ENCODE measurements at places on chromosomes 1 and 21.

DNA sequence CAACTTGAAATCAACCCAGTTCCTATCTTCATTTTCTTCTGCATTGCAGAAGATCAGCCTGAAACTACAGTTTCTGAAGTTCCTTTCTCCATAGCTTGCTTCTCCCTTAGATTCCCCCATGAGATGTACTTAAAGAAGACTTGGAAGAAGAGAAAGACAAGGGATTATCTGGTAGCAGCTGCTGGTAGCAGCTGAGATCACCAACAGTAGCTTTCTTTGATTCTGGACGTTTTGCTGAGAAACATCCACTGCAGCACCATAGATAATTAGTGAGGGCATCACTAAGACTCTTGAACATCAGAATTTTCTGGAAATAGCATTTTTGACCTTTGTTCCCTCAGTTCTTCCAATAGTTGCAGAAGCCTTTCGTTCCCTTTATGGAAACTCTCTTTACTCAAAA is 465 bp upstream of the CFHR3 start:
- DNase-seq: no peak

DNA sequence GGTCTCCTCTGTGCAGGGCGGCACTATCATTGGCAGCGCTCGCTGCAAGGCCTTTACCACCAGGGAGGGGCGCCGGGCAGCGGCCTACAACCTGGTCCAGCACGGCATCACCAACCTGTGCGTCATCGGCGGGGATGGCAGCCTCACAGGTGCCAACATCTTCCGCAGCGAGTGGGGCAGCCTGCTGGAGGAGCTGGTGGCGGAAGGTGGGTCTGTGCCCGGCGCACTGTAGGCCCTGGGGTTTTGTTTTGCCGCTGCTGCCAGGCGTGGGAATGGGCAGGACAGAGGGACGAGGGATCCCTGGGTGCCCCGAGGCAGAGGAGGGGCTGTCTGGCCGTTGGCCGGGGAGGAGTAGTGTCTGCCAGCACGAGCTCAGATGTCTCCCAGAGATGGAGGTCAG is 12.2 kb downstream of the PFKL start:
- DNase-seq: no peak

DNA sequence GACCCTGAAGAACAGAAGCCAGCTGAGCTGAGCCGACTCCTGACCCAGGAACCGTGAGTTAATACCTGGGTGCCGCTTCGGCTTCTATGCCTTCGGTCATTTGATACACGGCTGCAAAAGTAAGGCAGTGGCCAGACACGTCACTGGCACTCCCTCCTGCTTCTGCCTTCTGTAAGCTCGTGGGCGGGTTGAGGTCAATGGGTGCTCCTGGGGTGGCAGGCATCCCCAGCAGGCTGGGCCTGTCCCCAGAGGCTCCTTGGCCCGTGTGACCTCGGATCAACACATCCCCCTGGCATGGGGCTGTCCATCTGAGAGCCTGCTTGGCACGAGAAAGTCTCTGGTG is 35.7 kb upstream of the COL6A1 start:
- DNase-seq: no peak

GRCh38 chr1:214220891-214221290 is 60.1 kb upstream of the SMYD2 start:
- DNase-seq: no peak

DNA sequence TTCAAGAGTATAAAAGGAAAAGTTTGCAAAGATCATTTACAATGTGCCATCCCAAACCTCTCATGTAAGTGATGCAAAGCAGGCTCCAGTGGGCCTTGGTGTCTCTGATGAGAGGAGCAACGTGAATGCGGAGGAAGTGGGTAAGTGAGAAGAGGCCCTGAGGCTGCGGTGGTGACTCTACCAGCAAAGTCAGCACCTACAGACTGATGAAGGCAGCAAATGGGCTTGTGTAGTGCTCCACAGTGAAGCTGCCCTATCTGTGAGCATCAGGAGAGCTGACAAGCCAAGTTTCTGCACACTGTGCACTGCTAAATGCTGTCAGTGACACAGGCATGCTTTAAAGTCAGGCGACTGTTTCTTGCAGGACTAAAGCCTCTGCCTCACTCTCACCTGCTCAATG is 15.6 kb upstream of the RAP1A start:
- DNase-seq: peak; percentile 77

DNA sequence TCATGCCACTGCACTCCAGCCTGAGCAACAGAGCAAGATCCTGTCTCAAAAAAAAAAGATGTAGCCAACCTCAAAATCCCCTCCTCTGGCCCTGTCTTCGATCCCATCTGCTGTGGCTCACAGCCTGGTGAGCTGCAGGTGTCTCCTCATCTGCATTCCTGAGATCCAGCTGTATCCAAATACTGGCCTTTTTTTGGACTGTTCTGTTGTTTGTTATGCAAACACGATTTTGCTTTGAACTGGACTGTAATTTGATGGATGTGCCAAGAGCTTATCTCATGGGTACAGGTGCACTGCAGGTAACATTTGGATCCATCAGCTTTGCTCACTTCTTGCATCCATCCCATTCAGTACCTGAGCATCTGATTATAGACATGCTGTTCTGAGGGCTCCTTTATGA is 14.1 kb upstream of the FAM43B start:
- DNase-seq: no peak

DNA sequence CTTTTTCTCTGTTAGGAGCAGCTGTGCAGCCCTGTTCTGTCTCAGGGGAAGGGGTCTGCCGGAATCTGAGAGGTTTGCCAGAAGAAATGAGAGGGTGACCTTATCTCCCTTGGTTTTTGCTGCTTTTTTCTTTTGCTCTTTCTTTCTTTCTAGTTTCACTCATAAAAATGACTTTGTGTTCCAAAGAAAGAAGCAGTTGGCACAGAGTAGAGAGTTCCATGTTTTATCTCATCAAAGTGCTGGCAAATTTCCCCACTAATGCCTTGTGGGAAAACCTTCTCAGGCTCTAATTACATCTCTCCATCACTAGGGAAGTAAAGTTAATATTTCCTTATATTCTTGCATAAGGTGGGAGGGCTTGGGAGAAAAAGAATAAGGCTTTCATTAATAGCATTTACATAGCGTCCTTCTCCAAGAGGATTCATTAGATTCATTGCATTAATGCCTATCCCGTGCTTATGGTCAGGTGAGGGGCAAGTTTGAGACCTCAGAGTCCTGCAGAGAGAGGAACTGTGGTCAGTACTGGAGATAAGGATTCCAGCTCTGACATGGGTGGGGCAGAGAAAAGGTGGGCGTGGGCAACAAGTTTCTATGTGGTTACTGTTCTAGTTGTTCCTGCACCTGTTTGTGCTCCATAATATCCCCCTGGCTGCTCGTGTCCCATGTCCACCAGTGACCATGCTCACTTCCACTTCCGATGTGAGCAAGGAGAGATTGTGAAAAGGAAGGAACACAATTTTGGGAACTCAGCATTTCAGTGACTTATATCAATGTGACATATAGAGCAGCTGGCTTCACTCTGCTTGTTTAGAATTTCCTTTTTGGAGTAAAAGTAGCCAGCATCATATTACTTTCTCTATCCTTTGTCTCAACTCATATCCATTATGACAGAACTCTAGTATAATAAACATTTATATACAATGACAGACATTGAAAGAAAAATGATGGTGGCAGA is 79.5 kb downstream of the DISC1 start:
- DNase-seq: no peak

DNA sequence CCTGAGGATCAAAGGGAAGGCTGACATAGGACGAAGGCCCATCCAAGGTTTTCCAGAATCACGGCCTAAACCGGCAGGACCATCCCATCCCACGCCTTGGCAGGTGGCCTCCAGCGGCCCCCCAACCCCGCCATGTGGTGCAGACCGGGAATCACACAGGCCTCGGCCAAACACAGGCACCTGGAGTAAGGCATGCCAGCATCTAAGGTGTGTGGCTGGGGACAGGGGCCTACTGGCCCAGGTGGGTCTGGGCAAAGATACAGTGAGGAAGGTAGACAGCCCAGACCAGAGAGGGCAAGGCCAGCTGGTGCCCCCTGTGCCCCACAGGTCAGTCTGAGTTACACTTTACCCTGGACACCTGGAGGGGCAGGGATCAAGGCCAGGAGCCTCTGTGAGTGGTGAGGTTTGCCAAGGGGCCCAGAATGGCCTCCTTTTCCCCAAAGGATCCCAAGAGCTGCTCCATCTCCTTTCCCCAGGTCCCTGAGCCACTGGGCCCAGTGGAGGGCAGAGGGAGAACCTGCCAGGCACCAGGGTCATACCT is 12.7 kb upstream of the TAS1R2 start:
- DNase-seq: no peak

DNA sequence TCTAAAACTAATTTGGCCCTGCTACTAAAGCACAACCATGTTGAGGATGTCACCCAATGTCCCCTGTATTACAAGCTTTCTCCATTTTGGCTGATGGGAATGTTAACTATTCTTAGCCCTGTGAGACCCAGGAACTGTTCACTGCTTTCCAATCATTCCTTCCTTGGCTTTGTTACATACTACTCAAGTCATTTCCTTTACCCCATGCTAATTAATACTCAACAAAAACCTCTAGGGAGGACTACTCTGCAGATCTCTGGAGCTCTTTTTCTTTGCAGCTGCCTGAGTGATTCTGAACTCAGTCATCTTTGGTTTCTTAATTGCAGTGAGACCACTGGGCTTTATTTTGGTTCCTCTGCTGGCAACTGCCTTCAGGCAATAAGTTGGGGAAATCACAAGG is 23.3 kb upstream of the RPE65 start:
- no peak for DNase-seq

- DNase-seq: no peak
These were observed 7.1 kb downstream of the FOXO6 start for GRCh38 chr1:41368366-41368765.

GRCh38 chr1:27057801-27058625 is 45.4 kb upstream of the TENT5B start:
- no peak for DNase-seq

DNA sequence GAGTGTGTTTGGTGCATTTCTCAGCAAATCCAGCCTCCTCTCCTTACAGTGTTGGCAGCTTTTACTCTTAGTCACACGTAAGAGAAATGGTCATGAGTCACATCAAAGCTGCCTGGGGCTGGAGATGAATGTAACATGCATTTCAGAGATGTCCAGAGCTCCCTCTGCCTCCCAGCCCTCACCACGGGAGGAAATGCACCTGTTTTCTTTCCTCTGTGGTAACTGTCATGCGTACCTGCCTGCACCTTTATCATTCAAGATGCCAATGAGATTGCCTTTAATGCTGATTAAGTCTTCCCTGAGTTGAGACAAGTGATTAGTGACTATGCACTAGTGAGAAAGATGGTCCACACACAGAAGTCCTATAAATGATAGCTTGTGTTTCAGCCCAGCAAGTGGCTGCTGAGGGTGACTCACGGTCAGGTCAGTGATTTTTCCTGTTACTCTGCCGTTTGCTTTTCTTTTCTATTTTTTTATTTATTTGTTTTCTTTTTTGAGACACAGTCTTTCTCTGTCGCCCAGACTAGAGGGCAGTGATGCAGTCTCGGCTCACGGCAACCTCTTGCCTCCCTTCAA is 277.3 kb upstream of the FMN2 start:
- DNase-seq: peak; percentile 25

DNA sequence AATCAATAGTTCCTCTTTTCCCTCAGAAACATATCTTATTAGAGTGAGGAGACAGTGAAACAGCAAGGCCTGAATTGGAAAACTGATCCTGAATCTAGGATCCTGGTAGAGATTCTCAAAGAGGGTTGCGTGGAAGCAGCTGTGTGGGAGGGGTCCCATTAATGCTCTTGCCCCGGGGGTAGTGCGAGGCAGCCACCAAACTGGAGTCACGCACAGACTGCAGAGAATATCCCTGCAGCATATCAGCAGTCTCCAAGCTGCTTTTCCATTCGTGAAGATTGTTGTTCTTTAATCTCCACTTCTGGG is 150.1 kb downstream of the DISC1 start:
- DNase-seq: no peak

DNA sequence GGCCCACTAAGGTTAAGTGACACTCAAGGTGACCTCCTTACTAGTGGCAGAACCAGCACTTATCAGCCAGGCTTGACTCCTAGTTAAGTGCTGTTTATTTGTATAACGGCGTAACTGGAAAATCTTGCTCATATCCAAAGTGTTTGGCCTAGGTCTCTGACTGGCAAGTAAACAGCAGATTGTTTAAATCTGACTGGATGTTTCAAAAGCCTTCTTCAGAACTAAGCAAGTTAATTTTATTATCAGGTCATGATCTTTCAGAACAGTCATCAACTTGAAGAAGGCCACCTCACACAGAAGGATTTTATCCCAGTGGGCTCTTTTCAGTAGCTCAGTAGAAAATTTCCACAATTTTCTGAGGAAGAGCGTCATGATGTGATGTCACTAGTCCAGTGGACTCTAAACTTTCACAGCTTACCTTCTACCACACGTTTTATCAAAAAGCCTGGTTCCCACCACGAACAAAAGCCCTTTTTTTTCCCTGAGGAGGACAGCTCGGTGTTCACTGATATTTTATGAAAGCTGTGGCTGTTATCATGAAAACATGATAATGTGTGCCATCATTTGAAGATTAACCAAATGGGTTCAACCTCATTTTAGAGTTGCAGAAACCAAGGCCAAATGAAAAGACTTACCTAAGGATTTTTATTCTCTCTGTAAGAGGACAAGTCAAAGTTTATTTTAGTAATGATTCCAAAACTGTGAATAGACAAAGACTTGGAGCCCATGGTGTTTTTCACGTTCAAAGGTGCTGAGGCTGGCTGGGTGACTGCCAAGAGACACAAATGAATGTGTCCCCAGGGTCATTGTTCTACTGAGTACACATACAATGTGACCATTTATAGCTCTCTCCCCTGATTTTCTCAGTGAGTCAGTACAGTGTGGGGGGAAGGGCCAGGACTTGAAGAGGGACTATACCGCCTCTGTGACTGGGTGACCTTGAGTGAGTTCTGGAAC is 9.1 kb downstream of the SGIP1 start:
- no peak for DNase-seq

DNA sequence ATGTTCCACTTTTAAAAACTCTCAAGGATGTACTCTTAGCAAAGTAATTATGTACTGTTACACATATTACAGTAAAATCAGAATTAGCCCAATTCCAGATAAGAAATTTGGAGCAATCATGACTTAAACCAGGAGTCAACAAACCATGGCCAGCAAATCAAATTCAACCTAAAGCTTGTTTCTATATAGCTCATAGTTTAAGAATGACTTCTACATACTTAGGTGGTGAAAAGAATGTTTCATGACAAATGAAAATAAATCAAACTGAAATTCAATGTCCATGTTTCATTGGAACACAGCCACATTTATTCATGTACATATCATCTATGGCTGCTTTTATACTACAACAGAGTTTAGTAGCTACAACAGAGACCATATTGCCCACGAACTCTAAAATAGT is 35.1 kb downstream of the FRRS1 start:
- DNase-seq: no peak

- DNase-seq: no peak
These were observed 151.5 kb upstream of the RNPC3 start for GRCh38 chr1:103373991-103374390.

Data from stimulated activated CD8-positive, alpha-beta memory T cell treated with anti-CD3 and anti-CD28 coated beads, Interleukin-15, amount 100 ng/mL, for 48 hours (primary cell).